ENCODE measurements at places on chromosomes 1 and 21.

- peak; percentile 93 for DNase-seq
These were observed 1.1 kb downstream of the GFI1 start for GRCh38 chr1:92485381-92486250.

DNA sequence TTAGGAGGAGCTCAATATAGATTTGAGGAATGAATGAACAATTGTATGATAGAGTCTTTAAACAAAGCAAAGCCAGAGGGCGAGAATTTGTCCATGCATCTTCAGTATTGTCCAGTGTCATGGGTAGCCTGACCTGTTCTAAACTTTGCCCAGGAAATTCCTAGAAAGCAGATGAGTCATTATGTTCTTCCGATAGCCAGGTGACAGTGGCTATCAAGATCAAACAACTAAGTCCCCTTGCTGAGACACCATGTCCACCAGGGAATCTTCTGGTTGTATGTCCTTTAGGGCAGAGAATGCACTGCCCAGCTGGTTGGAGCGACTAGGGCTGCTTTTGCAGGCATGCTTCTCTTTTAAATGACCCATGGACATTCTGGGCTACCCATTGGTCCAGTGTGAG lies 1.8 kb upstream of the SLC26A9 start:
- DNase-seq, result no peak

- DNase-seq, result no peak
These were observed 16.2 kb upstream of the TSNAX start for GRCh38 chr1:231512147-231512698.

GRCh38 chr1:204102029-204102611 lies 29.2 kb downstream of the SOX13 start:
- no peak for DNase-seq

- DNase-seq, result no peak
These were observed 65.3 kb upstream of the MAGI3 start for GRCh38 chr1:113325022-113325421.

- no peak for DNase-seq
These were observed 5.9 kb upstream of the ATP1A2 start for GRCh38 chr1:160109686-160110085.

GRCh38 chr1:156480016-156480370 lies 20.6 kb downstream of the MEF2D start:
- no peak for DNase-seq

DNA sequence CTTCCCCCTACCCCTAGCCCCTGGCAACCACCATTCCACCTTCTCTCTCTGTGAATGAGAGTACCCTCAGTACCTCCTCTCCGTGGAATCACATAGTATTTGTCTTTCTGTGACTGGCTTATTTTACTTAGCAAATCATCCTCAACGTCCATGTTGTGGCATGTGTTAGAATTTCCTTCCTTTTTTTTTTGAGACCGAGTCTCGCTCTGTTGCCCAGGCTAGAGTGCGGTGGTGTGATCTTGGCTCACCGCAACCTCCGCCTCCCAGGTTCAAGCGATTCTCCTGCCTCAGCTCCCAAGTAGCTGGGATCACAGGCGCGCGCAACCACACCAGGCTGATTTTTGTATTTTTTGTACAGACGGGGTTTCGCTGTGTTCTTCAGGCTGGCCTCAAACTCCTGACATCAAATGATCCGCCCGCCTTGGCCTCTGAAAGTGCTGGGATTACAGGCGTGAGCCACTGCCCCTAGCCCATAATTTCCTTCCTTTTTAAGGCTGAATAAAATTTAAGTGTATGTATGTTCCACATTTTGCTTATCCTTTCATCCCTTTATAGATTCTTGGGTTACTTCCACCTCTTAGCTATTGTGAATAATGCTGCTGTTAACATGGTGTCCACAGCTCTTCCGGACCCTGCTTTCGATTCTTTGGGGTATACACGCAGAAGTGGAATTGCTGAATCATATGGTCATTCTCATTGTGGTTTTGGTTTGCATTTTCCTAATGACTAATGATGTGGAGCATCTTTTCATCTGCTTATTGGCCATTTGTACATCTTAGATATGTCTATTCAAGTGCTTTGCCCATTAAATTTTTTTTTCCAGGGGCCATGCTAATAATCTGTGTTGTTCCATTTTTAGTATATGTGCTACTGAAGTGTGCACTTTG lies 32.3 kb downstream of the ERRFI1 start:
- DNase-seq, result no peak

DNA sequence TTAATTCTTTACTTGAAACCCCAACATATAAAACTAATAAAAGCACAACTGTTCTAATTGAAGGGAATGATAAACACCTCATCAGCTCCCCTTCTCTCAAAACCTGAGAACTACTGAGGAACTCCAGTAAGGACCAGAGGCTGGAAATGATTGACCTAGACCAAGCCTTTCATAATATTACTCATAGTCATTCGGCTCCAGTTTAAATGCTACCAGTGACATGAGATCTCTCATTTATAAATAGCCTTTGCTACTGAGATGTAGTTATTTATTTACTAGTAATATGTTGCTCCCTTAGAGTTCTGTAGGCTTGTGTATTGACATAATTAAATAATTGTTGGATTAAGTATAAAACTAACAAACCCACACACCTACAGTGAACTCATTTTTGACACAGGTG lies 209.8 kb upstream of the PRMT6 start:
- DNase-seq, result no peak

- DNase-seq, result no peak
These were observed 3.5 kb downstream of the CDC42 start for GRCh38 chr1:22056043-22056442.

DNA sequence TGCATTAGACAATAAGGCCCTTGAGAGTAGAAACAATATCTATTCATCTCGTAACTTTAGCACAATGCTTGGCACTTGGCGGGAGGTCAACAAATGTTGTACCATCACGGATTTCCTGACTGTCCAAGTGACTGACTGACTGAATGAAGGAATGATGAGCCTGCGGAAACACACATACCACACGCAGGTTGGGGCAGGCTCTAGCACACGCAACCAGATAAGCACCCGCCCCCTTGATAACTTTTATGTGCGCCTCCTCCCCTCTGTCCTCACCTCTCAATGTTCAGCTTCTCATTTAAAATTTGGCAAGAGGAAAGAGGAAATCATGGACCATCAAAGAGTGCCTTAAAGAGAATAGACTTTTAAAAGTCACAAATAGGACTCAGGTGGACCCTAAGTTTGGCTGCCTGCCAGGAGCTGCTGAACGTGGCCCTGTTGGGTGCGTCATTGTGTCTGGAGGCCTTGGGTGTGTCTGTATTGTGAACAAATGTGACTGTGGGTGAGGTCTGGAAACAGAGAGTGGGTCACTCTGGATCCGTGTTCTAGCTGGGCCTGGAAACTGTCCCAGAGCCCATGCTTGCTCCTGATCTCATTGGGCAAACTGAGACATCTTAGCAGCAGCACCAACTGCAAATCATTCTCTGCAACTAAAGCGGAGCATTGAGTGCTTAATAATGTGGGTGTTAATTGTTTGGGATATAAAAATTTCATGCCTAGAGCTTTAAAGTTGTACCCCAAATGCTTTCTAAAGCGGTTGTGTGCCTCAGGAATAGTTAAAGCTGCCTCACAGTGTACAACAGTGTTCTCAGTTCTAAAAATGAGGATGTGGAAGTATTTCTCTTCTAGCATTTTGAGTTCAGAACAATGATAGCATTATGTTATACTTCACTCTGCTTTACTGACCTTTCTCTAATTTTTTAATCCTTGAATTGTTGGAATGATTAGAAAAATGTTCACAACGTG lies 47.6 kb upstream of the ABCG1 start:
- DNase-seq, result no peak

Measured in activated effector memory CD4-positive, alpha-beta T cell treated with anti-CD3 and anti-CD28 coated beads, Interleukin-2, amount 50 U/mL, for 16 hours (primary cell).